Mucosa of gallbladder (tissue), 1 donor: ENCODE measurements at places on chromosomes 11 and 22. TPM values are rescaled to one million over a fixed set of nuclear protein-coding genes. Genes with fewer than 3 reads are reported as not detected.

Gene SERPING1
- 614 TPM for total RNA-seq

Gene SLC6A5
- total RNA-seq = not detected

Gene TCN2
- 186 TPM for total RNA-seq

Gene TTC36
- 1.2 TPM for total RNA-seq

Gene KLHDC7B
- 0.17 TPM for total RNA-seq

Gene MAML2
- 14.3 TPM for total RNA-seq

Gene CDHR5
- 89.6 TPM for total RNA-seq

Gene CCDC188
- 0.83 TPM for total RNA-seq

Gene PHOX2A
- 0.14 TPM for total RNA-seq

Gene PARVA
- 105 TPM for total RNA-seq

Gene TYR
- not detected for total RNA-seq

Gene GDPD4
- not detected for total RNA-seq

Gene CRYBB3
- total RNA-seq = 1.4 TPM

Gene F2
- 21.4 TPM for total RNA-seq

Gene MPZL2
- 72.5 TPM for total RNA-seq

Gene APOL4
- 3.4 TPM for total RNA-seq

Gene C11orf86
- not detected for total RNA-seq

Gene RTN4RL2
- 19.2 TPM for total RNA-seq

Gene SCGB2A2
- not detected for total RNA-seq

Gene ABCC8
- 1.3 TPM for total RNA-seq

Gene CALCB
- total RNA-seq = not detected

Gene POU2F3
- 6.5 TPM for total RNA-seq

Gene MPZL3
- 23.2 TPM for total RNA-seq

Gene CHRNA10
- 1.8 TPM for total RNA-seq

Gene TSSK2
- not detected for total RNA-seq

Gene SOX6
- 36.1 TPM for total RNA-seq

Gene FGF19
- total RNA-seq = 362 TPM

Gene TBRG1
- 43.9 TPM for total RNA-seq

Gene RBM14
- 84.5 TPM for total RNA-seq

Gene C22orf23
- total RNA-seq = not detected

Gene AGBL2
- total RNA-seq = 5.6 TPM

Gene C11orf52
- total RNA-seq = 34.4 TPM

Gene TRIM34
- 8.6 TPM for total RNA-seq

Gene C11orf16
- not detected for total RNA-seq

Gene TMEM191C
- total RNA-seq = 2.8 TPM

Gene SPTBN2
- 18.2 TPM for total RNA-seq

Gene PARVG
- total RNA-seq = 23.3 TPM

Gene GRM5
- 0.06 TPM for total RNA-seq

Gene PLAAT2
- total RNA-seq = 2.1 TPM

Gene LRRC74B
- total RNA-seq = not detected

Gene APLP2
- 502 TPM for total RNA-seq

Gene TEX12
- total RNA-seq = not detected

Gene CCDC89
- total RNA-seq = 2.6 TPM

Gene ART1
- not detected for total RNA-seq

Gene NOX4
- 1.9 TPM for total RNA-seq

Gene NLRP10
- total RNA-seq = not detected

Gene AQP11
- 5.5 TPM for total RNA-seq
